ENCODE measurements at places on chromosomes 1 and 21.

GRCh38 chr1:56196839-56197238 is 382.5 kb downstream of the PLPP3 start:
- no peak for DNase-seq

DNA sequence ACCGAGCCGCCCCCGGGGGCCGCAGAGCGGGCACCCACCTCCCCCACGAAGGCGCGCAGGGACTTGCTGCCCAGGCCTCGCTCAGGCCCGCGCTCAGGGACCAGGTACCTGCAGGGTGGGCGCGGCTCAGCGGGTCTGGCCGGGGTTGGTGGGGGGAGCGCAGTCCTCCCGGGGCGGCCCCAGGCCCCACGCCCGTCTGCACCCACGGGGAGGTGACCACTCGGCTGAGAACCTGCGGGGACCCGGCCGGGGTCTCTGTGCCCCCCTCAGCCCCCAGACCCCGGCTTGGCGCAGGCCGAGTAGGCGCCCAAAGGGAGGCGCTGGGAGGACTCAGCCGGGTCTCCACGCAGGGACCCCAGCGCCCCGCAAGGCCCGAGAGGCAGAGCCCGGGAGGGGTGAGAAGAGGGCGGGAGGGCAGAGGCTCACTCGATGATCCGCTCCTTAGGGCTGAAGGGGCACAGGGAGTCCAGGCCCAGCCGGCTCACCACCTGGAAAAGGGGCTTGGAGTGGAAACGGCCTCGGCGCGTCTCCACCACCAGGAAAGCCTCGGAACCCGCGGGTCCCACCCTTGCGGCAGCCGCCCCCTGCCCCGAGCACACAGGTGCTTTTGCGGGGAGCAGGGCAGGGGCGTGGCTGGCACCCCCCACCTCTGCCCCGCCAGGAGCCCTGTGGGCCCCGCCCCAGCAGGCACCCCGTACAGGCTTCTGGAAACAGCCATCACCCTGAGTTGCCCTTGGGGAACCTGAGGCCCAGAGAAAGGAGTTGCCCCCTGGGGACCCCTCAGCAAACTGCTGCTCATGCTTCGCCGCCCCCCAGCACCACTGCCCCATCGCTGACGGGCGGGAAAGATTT is 9.3 kb downstream of the FTCD start:
- DNase-seq, result no peak

DNA sequence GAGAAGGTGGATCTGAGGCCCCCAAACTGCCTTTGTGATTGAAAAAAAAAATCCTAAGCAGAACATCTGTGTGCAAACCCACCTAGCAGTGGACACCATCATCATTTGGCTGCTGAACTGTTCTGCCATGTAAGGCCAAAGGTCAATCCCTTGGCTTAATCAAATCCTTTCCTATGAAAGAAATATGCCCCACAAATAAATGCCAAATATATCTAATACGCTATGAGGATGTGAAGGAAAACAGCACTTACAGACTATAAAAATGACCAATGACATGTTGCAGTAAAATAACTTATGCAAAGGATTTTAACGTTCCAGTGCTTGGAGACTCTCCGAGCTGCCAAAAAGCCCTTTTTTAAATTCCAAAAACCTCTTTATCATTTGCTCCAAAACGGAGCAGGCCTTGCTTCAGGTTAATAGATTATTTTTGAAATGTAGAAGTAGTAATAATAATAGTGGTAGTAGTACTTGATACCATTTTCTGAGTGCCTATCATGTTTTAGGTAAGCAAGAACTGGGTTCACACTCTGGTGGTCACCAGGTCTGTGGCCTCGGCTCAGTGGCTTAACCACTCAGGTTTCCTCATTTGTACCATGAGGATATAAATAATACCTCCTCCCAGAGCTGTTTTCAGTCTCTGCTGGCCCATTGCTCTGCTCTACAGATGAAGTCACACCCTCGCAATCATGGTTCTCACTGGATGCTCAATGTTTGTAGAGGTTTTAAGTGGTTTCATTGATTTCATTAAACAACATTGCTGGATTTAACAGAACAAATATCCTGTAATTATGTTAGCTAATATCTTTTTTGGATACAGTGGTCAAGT is 47.9 kb upstream of the EDEM3 start:
- DNase-seq, result no peak

DNA sequence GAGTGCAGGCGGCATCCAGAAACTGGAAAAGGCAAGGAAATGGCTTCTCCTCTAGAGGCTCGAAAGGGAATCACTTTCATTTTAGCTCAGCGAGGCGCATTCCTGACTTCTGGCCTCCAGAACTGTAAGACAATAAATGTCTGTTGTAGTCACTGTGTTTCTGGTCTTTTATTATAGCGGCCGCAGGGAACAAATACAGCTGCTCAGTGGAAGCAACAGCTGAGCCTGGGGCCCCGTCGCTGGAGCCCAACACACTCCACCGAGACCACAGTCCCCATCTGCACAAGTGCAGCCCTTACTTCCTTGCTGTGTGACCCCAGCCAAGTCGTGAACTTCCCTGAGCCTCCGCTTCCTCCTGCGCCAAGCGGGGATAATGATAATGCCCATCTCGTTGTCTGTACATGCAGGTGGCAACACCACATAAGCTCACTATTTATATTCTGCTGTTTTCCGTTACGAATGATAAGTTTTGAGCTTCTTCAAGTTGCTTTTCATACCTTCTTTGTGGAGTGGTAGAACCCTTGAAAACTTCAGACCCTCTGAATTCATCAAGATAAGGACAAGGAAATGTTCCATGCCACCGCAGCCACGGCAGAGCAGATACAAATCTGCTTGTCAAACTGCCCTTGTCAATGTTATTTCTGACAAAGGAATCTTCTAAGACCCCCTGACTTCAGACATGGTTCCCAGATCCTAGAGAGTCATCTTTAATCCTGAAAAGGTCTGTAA is 3.2 kb upstream of the LAPTM5 start:
- DNase-seq, result no peak

GRCh38 chr1:175839779-175840669 is 96.6 kb upstream of the TNR start:
- DNase-seq, result peak; percentile 16

- no peak for DNase-seq
Observed at GRCh38 chr1:196380316-196380715, 227.9 kb downstream of the KCNT2 start.

DNA sequence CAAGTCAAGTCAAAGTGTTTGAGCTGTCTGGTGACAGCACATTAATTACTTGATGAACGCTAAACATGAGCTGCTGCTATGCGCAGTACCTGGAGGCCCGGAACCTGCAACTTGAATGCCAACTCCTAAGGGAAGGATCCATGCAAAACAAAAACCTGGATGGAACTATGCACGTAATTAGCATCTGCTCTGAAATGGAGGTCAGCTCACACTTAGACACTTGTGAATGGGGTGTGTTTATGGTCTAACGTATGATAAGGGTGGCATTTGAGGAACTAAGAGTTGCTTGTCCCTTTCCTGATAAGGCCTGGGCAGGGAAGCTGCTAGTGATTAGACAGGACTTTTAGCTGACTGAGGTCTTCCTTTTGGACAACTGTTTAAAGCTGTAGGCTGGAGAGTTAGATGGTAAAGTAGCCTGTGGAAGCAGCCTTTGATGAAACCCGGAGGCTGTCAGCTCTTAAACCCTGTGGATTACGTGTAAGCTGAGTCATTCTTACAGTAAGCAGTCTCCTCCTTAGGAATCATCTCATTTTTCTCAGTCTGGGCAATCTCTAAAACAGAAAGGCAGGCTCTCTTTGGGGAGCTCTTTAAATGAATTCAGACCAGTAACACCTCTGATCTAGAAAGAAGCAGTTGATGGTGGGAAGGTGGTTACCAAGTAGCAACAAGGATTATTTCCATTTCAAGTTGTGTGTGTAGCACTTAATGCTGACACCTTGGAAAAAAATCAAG is 6.8 kb downstream of the TENT5C start:
- DNase-seq, result peak; percentile 72

GRCh38 chr1:24909388-24909898 is 20.6 kb downstream of the RUNX3 start:
- DNase-seq, result peak; percentile 40

DNA sequence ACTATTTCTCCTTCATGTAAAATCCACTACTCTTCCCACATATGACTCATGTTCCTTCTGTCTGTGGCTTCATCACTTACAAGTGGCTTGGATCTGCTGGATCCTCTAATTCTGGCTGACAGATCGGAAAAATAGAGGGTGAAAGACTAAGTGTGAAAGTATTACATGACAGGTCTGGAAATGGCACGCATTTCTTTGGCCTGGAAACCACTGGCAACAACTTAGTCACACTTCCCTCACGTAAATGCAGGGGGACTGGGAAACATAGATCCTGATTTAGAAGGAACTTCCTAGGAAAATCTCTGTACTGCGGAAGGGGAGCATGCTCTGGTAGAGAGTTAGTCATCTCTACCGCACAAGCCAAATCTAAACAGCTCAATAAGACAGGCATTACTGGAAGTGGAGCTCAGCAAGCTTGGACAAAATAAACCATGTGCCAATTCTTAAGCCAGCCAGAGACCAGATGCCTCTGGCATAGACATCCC is 305.4 kb upstream of the PTBP2 start:
- peak; percentile 5 for DNase-seq

- no peak for DNase-seq
Observed at GRCh38 chr1:10299151-10299550, 88.8 kb downstream of the KIF1B start.

GRCh38 chr1:81409262-81409661 is 391.5 kb upstream of the ADGRL2 start:
- DNase-seq, result no peak

DNA sequence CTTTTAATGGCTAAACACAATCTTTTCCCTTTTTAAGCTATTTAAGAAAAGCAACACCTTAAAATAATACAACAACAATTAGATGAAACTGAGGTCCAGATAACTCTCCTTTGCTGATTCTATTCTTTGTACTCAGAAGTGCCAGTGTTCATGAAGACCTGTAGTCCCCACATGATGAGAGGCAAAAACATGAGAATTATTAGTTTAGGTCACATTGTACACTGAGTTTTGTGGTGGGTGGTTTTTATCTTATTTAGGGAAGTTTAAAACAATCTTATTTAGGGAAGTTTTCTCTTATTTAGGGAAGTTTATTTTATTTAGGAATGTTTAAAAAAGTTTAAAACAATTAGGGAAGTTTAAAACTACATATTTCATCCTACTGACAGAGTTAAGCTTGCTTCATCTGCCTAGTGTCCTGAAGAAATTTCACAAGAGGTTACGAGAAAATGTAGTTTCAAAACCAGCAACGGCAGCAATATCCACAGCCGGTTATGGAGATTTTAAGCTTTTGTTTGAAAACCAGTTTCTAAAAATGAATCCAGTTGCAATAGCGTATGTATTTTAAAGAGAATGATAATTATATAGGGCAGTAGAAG is 7.8 kb upstream of the OR14I1 start:
- DNase-seq, result no peak

DNA sequence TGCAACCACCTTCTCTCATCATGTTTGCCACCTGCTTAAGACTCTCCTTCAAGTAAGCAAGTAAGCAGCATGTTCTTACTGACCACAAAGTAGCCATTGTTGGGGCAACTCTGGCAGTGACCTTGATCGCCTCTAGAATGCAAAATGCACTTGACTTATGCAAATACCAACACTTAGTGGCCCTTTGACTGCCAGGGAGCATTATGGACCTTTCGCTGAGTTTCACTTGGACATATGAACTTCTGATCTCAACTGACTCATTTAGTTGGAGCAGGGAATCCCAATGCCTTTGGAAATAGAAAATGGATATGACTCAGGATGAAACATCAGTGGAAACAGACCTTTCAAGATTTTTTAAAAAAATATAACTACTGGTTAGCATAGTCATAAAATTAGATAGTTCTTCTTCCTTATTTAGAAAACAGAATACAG is 6.1 kb upstream of the PLA2G5 start:
- peak; percentile 84 for DNase-seq

DNA sequence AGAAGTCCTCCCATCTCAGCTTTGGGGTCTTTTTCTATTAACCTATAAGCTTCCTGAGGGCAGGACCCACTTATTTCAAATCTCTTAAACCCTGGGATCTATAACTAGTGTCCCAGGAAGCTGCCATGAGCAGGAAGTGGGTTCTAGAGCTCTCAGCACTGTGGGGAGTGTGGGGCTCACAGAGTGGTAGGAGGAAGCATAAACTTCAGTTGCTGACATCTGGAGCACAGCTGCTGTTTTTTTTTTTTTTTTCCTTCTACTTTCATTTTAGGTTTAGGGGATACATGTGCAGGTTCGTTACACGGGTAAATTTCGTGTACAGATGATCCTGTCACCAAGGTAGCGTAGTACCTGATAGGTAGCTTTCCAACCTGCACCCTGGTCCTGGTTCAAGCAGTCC is 59.3 kb downstream of the AK4 start:
- DNase-seq, result no peak

DNA sequence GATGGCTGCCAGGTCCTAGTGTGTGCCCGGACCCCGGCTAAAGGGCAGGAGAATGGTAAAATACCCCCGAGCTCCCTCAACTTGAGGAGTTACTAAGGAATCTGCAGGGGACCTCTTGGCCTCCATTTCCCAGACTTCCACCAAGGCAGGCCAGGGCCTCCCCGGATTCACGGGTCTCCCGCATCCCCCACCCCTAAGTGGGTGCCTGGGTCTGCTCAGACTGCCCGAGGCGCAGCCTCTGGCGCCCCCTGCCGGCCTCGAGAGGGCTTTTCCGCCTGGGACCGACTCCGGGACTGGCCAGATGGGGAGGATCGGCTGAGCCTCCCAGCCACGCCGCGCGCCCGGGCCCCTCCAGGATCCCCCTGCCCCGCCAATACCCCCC is 1.7 kb downstream of the PLEKHG5 start:
- DNase-seq, result peak; percentile 87

DNA sequence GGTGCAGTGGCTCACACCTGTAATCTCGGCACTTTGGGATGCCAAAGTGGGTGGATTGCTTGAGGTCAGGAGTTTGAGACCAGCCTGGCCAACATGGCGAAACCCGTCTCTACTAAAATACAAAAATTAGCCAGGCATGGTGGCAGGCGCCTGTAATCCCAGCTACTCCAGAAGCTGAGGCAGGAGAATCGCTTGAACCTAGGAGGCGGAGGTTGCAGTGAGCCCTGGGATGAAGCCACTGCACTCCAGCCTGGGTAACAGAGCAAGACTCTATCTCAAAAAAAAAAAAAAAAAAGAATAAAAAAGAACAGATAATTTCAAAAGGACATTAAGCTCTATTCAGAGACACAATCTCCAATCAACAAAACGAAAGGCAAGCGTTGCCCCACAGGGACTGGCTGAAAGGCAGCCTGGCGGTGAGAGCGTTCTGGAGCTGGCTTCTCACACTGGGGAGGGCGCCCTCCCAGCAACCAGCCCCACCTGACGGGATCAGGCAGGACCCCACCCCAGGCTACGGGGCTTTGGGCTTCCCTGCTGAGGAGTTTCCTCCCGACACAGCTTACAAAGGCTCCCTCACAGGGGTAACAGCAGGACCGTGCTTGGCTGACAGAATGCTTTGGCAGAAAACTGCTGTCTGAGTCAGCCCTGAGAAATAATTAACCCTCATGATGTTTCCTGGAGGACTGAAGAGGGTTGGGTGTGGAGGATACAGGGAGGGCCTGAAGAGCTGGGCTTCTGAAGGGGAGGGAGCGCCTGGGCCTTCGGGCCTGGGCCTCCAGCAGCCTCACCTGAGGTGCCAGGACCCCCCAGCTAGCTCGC is 31.1 kb upstream of the SRP9 start:
- DNase-seq, result peak; percentile 70

- no peak for DNase-seq
Observed at GRCh38 chr1:236175642-236176336, 33.5 kb downstream of the GPR137B start.

- DNase-seq, result peak; percentile 54
Observed at GRCh38 chr1:192904438-192904895, 95.6 kb downstream of the RGS2 start.

GRCh38 chr1:75132242-75132811 is 1.9 kb upstream of the LHX8 start:
- no peak for DNase-seq

Data from RKO (cell line).